T-helper 17 cell (primary cell): ENCODE measurements at places on chromosomes 3 and 15. TPM values are rescaled to one million over a fixed set of nuclear protein-coding genes. Genes with fewer than 3 reads are reported as not detected.

GRCh38 chr3:105526360-105527111, 159.8 kb downstream of the ALCAM start:
- no peak for DNase-seq
- peaks cover 3% of the 10 kb centered on the region for H3K4me1 ChIP-seq
- H3K36me3 ChIP-seq = peaks cover 2% of the 10 kb centered on the region
- no peak overlapping the region for H3K27ac ChIP-seq

- H3K4me1 ChIP-seq = peaks cover 37% of the 10 kb centered on the region
- H3K27me3 ChIP-seq = no peaks in the 10 kb centered on the region
- H3K36me3 ChIP-seq = peaks cover 7% of the 10 kb centered on the region
- H3K4me3 ChIP-seq = peak overlapping the region; percentile 93
Measured at GRCh38 chr3:9810433-9810770, 340 bp downstream of the TTLL3 start.

DNA sequence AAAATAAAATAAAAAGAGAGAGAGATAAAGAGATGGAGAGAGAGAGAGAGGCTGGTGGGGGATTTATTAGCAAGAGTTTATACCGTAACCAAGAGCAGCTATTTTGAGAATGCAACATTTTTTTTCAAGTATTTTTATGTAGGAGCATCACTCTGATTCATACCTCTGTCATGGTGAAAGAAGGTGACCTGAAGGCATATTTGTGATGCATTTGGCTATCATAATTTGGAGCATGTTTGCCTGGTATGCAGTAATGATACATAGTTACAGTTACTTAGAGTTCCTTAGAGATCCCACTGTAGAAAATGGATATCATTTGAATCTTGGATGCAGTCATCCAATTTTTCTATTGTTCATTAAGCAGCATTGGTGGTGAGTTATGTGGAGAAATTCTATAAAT, 1472.4 kb downstream of the SI start:
- H3K4me1 ChIP-seq = no peaks in the 10 kb centered on the region
- no peak overlapping the region for H3K27ac ChIP-seq
- no peak overlapping the region for H3K4me3 ChIP-seq
- no peaks in the 10 kb centered on the region for H3K27me3 ChIP-seq
- no peaks in the 10 kb centered on the region for H3K36me3 ChIP-seq

GRCh38 chr3:9903238-9903624, 583 bp downstream of the IL17RE start:
- no peak for DNase-seq
- H3K27ac ChIP-seq = peak overlapping the region; percentile 79
- H3K27me3 ChIP-seq = no peaks in the 10 kb centered on the region
- no peaks in the 10 kb centered on the region for H3K36me3 ChIP-seq
- H3K4me1 ChIP-seq = peaks cover 39% of the 10 kb centered on the region
- H3K4me3 ChIP-seq = peak overlapping the region; percentile 79

The HTD2 gene
- 6.9 TPM for total RNA-seq

DNA sequence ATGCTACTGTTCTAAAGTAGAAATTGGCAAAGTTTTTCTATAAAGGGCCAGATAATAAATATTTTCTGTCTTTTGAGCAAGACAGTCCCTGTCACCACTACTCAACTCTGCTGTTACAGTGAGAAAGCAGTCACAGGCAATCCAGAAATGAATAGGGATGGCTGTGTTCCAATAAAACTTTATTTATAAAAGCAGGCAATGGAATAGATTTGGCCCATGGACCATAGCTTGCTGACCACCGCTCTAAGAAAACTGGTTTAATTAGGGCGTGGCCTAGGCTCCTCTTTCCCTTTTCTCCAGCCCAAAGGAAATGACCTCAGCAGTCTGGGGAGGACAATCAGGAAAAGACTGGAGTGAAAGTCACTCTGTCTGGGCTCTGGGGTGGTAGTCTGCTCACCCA, 183.8 kb downstream of the MEGF11 start:
- H3K4me1 ChIP-seq = no peaks in the 10 kb centered on the region
- H3K36me3 ChIP-seq = no peaks in the 10 kb centered on the region
- H3K4me3 ChIP-seq = no peak overlapping the region
- peaks cover 33% of the 10 kb centered on the region for H3K27me3 ChIP-seq
- no peak overlapping the region for H3K27ac ChIP-seq
- DNase-seq = no peak

GRCh38 chr15:76625267-76625666, 279.9 kb downstream of the SCAPER start:
- H3K27ac ChIP-seq = no peak overlapping the region
- no peak for DNase-seq
- H3K27me3 ChIP-seq = no peaks in the 10 kb centered on the region

The LMOD3 gene
- not detected for total RNA-seq

The FGD5 gene
- total RNA-seq = not detected

- no peak for DNase-seq
- no peaks in the 10 kb centered on the region for H3K36me3 ChIP-seq
- H3K27ac ChIP-seq = no peak overlapping the region
- H3K4me3 ChIP-seq = no peak overlapping the region
- H3K4me1 ChIP-seq = no peaks in the 10 kb centered on the region
Measured at GRCh38 chr3:179853176-179853575, 183.6 kb downstream of the PEX5L start.

DNA sequence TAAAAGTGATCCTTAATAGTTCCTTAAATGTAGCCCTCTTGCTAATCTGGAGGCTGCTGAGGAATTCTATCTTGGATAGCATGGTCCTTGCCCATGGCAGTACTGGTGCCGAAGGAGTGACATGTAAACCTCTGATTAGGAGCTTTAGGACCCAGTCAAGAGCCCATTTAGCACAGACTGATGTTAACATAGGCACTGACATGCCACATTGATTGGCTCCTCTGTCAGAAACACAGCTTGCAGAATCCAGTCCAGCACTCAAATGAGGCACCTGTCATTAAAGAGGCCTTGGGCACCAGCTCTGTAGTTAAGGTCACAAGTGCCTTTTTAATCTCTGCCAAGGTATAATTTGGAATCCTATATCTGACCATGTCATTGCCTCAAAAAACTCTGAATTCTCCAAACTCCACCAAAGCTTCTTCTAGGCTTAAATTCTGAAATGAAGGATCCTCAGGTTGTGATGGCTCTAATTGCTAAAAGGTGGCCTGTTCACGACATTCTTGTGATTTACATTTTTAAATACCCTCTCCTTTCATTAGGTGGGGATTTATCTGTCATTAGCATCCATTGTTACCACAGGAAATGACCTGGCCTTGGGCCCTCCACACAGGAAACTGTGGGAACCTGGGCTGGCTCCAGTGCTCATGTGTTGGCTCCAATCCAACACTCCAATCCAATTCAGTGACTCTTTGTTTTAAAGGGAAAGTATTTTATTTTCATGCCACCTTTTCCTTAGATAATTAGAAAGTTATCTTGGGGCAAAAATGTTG, 57.3 kb upstream of the RNF7 start:
- no peaks in the 10 kb centered on the region for H3K27me3 ChIP-seq
- no peak for DNase-seq
- H3K36me3 ChIP-seq = no peaks in the 10 kb centered on the region
- H3K4me1 ChIP-seq = peaks cover 9% of the 10 kb centered on the region
- no peak overlapping the region for H3K4me3 ChIP-seq
- H3K27ac ChIP-seq = no peak overlapping the region

The LRTM1 gene
- not detected for total RNA-seq
